ENCODE measurements at places on chromosomes 4 and X.

- no peaks in the 10 kb centered on the region for H3K4me1 ChIP-seq
- no peaks in the 10 kb centered on the region for H3K27me3 ChIP-seq
These were observed 181.2 kb downstream of the RAPGEF2 start for GRCh38 chr4:159284113-159284512.

- peak; percentile 71 for DNase-seq
- peaks cover 17% of the 10 kb centered on the region for H3K4me1 ChIP-seq
- H3K4me3 ChIP-seq: peak overlapping the region; percentile 51
- peaks cover 38% of the 10 kb centered on the region for H3K36me3 ChIP-seq
- no peaks in the 10 kb centered on the region for H3K27me3 ChIP-seq
These were observed 951 bp upstream of the ZNF518B start for GRCh38 chr4:10458177-10458576.

- H3K36me3 ChIP-seq: no peaks in the 10 kb centered on the region
- no peak overlapping the region for H3K27ac ChIP-seq
- H3K4me3 ChIP-seq: no peak overlapping the region
These were observed 161.8 kb upstream of the MAP3K15 start for GRCh38 chrX:19677121-19677520.

- peaks cover 72% of the 10 kb centered on the region for H3K27me3 ChIP-seq
- H3K4me3 ChIP-seq: no peak overlapping the region
- DNase-seq: peak; percentile 41
- H3K27ac ChIP-seq: no peak overlapping the region
- no peaks in the 10 kb centered on the region for H3K36me3 ChIP-seq
These were observed 36.7 kb upstream of the SORCS2 start for GRCh38 chr4:7155590-7156071.

- no peak for DNase-seq
- no peak overlapping the region for H3K4me3 ChIP-seq
- H3K27me3 ChIP-seq: no peaks in the 10 kb centered on the region
- no peaks in the 10 kb centered on the region for H3K4me1 ChIP-seq
These were observed 466.6 kb downstream of the INPP4B start for GRCh38 chr4:142379277-142380051.

GRCh38 chr4:2537011-2537830, 774 bp downstream of the FAM193A start:
- H3K4me1 ChIP-seq: peaks cover 25% of the 10 kb centered on the region
- H3K27me3 ChIP-seq: no peaks in the 10 kb centered on the region
- H3K36me3 ChIP-seq: peaks cover 11% of the 10 kb centered on the region
- H3K27ac ChIP-seq: peak overlapping the region; percentile 89
- H3K4me3 ChIP-seq: peak overlapping the region; percentile 99
- DNase-seq: peak; percentile 66

DNA sequence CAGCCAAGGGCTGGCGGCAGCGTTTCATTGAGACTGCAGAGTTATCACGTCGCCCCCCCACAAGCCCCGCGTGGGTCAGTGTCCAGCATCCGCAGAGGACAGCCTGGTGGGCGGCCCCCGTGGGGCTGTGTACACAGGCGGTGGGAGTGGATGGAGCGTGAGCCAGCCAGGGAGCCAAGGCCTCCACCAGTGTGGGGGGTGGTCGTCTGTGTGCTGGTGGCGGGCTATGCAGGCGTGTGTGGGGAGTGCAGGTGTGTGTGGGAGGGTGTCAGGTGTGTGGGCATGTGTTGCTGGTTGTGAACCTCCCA, 56.5 kb upstream of the NKX1-1 start:
- peaks cover 76% of the 10 kb centered on the region for H3K27me3 ChIP-seq
- H3K36me3 ChIP-seq: no peaks in the 10 kb centered on the region
- no peak for DNase-seq
- no peak overlapping the region for H3K27ac ChIP-seq
- H3K4me3 ChIP-seq: no peak overlapping the region

DNA sequence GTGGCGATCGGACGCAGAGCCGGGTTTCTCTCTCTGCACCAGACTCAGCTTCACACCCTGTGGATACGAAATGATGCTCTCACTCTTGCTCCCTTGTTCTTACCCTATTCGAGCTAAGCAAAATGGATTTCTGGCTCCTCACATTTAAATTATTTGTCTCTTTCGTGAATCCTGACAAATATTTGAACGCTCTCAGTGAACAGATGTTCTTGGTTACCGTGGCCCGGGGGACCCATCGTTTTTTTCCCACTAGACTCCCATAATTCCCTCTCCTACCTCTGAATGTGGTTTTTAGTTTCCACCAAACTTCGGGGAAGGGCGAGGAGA, 630 bp downstream of the SMARCA5 start:
- H3K36me3 ChIP-seq: peaks cover 30% of the 10 kb centered on the region
- no peaks in the 10 kb centered on the region for H3K4me1 ChIP-seq
- DNase-seq: no peak
- peak overlapping the region; percentile 81 for H3K4me3 ChIP-seq
- peak overlapping the region; percentile 87 for H3K27ac ChIP-seq

DNA sequence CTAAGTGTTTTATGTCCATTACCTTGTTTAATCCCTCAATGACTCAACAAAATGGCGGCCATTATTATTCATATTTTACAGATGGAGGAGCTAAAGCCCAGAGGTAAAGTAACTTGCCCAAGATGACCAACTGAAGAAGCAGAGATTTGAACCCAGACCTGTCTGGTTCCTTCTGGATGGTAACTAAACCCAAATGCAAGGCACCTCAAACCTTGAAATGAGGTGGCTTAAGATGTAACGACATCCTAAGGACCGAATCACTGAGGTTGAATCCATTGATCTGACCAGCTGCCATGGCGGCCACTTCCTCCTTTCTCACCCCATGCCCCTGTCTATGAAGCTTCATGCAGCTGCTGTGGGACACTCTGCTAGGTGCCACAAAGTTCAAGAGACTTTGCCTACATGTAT, 932 bp downstream of the TLR10 start:
- no peaks in the 10 kb centered on the region for H3K36me3 ChIP-seq
- H3K4me1 ChIP-seq: no peaks in the 10 kb centered on the region
- no peak for DNase-seq
- no peak overlapping the region for H3K4me3 ChIP-seq

DNA sequence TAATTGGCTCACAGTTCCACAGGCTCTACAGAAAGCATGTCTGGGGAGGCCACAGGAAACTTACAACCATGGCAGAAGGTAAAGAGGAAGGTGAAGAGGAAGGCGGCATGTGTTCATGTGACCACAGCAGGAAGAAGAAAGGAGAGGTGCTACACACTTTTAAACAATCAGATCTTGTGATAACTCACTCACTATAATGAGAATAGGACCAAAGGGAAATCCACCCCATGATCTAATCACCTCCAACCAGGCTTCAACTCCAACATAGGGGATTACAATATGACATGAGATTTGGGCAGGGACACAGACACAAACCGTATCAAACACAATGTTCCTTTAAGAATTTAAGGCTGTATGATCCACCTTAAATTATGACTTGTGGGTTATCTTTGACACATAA, 10.5 kb upstream of the PGM2 start:
- no peak for DNase-seq
- H3K4me3 ChIP-seq: no peak overlapping the region
- H3K36me3 ChIP-seq: no peaks in the 10 kb centered on the region
- H3K4me1 ChIP-seq: peaks cover 3% of the 10 kb centered on the region
- H3K27me3 ChIP-seq: peaks cover 2% of the 10 kb centered on the region

DNA sequence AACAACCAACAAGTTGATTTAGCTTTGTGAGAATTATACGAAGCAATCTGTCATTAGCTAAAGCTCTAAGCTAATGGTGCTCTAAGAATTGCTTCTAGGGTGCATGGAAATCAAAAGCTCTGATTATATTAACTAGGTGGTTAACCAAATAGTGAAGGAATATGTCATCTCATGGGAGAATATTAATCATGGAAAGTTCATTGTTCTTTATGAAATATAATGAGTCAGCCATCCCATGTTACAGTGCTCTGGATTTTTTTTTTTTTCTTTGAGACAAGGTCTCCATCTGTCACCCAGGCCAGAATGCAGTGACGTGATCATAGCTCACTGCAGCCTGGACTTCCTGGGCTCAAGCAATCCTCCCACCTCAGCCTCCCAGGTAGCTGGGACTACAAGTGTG, 10.5 kb downstream of the DCAF8L2 start:
- DNase-seq: no peak
- no peak overlapping the region for H3K27ac ChIP-seq
- no peaks in the 10 kb centered on the region for H3K36me3 ChIP-seq
- no peaks in the 10 kb centered on the region for H3K4me1 ChIP-seq
- H3K27me3 ChIP-seq: no peaks in the 10 kb centered on the region
- H3K4me3 ChIP-seq: no peak overlapping the region

GRCh38 chr4:147814376-147814775, 82.5 kb downstream of the ARHGAP10 start:
- H3K27ac ChIP-seq: no peak overlapping the region
- no peak for DNase-seq
- no peaks in the 10 kb centered on the region for H3K27me3 ChIP-seq
- H3K36me3 ChIP-seq: no peaks in the 10 kb centered on the region
- no peaks in the 10 kb centered on the region for H3K4me1 ChIP-seq

- H3K4me3 ChIP-seq: no peak overlapping the region
- H3K4me1 ChIP-seq: no peaks in the 10 kb centered on the region
- H3K36me3 ChIP-seq: no peaks in the 10 kb centered on the region
- no peak overlapping the region for H3K27ac ChIP-seq
- no peaks in the 10 kb centered on the region for H3K27me3 ChIP-seq
- DNase-seq: no peak
These were observed 42.0 kb upstream of the FBXW7 start for GRCh38 chr4:152577708-152578396.

GRCh38 chrX:107477406-107477805, 28.0 kb downstream of the FRMPD3 start:
- no peaks in the 10 kb centered on the region for H3K27me3 ChIP-seq
- DNase-seq: no peak
- no peaks in the 10 kb centered on the region for H3K4me1 ChIP-seq
- no peak overlapping the region for H3K27ac ChIP-seq
- H3K36me3 ChIP-seq: no peaks in the 10 kb centered on the region

DNA sequence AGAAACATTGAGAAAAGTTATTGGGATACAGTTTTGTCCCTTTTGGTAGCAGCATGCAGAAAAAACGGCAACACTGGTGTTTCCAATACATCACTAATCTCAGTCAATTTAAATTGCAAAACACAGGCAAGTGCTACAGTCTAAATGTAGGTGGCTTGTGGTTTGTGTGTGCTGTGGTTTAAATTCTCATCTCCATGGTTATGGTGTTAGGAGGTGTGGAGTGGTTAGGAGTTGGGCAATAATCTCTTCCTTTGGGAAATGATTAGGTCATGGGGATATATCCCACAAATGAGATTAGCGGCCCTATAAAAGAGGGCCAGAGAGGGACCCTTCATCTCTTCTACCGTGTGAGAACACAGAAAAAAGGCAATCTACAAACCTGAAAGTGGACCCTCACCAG, 1344.3 kb downstream of the ADGRL3 start:
- DNase-seq: no peak
- no peaks in the 10 kb centered on the region for H3K36me3 ChIP-seq
- no peaks in the 10 kb centered on the region for H3K4me1 ChIP-seq
- no peaks in the 10 kb centered on the region for H3K27me3 ChIP-seq
- H3K4me3 ChIP-seq: no peak overlapping the region

- no peak for DNase-seq
- H3K4me1 ChIP-seq: no peaks in the 10 kb centered on the region
- no peaks in the 10 kb centered on the region for H3K27me3 ChIP-seq
- no peak overlapping the region for H3K4me3 ChIP-seq
These were observed 66.3 kb upstream of the MAD2L1 start for GRCh38 chr4:120132935-120133334.

DNA sequence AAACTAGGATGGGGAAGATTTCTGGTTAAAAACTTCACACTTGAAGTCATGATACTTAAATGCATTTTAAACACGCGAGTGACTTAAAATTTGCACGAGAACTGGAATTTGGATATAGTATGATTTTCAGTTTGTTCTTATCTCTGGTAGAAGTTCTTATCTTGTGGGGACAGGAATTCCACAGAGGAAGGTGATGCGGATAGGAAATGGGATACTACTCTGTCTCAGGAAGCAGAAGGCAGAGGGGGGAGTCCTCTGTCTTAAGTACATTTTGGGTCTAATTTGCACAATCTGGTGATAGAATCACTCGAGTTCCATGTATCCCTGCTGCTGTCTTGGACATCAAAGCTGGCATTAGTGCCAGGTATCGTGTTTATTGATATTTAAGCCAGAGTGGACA, 53.3 kb downstream of the TLL1 start:
- no peak overlapping the region for H3K27ac ChIP-seq
- no peaks in the 10 kb centered on the region for H3K4me1 ChIP-seq
- H3K36me3 ChIP-seq: no peaks in the 10 kb centered on the region
- no peaks in the 10 kb centered on the region for H3K27me3 ChIP-seq

DNA sequence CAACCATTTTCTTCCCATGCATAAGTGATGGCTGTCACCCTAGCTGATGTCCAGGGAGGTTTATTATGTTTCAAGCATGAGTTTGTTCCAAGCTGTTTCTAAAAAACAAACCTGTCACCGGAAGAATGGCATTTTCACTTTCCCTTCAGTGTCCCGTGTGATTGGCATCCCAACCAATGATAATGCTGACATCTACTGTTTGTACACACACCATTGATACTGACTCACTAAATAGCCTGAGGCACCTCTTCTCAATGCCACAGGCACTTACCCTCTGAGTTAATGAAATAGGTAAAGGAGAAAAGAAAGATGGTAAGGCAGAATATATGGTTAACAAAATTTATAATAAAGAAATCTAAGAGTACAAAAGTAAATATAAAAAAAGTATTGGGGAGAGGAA, 23.1 kb upstream of the VCX2 start:
- no peaks in the 10 kb centered on the region for H3K36me3 ChIP-seq
- H3K4me3 ChIP-seq: no peak overlapping the region
- no peak overlapping the region for H3K27ac ChIP-seq
- H3K4me1 ChIP-seq: no peaks in the 10 kb centered on the region
- no peak for DNase-seq

- DNase-seq: no peak
- H3K27ac ChIP-seq: no peak overlapping the region
- H3K36me3 ChIP-seq: no peaks in the 10 kb centered on the region
- no peak overlapping the region for H3K4me3 ChIP-seq
- no peaks in the 10 kb centered on the region for H3K4me1 ChIP-seq
These were observed 16.1 kb upstream of the CRMP1 start for GRCh38 chr4:5908876-5909427.

DNA sequence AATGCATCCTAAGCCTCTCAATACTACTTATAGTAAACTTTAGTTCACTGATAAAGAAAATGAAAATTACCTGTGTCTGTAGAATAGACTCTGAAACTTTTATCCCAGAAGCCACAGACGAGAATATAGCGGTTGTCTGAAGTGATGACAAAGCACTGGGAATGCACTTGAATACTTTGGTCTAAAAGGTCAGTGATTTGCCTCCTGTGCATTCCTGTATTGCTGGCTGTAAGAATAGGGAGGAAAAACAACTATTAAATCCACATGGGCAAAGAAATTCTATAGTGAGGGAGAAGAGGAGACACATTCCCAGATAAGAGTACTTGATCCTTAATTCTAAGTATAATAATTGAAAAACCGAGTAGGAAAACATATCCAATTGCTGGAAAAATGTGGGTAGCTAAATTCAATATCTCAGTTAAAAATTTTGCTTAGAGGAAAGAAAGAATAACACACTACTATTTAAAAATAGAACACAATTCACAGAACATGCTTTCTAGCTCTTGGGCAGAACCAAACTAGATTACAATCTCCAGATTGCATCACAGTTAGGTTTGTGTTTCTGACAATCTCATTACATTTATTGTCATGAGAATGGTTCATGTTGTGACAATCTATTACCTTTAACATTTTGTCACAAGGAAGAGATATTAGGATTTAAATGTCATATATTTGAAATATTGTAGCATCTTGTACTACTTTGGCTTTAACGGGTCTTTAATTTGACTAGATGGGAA, 232.1 kb downstream of the DCLK2 start:
- DNase-seq: no peak
- H3K4me3 ChIP-seq: no peak overlapping the region
- H3K27me3 ChIP-seq: no peaks in the 10 kb centered on the region
- no peaks in the 10 kb centered on the region for H3K4me1 ChIP-seq
- peaks cover 5% of the 10 kb centered on the region for H3K36me3 ChIP-seq

GRCh38 chr4:176746846-176747245, 45.9 kb downstream of the VEGFC start:
- DNase-seq: no peak
- no peaks in the 10 kb centered on the region for H3K27me3 ChIP-seq
- no peak overlapping the region for H3K27ac ChIP-seq
- no peaks in the 10 kb centered on the region for H3K36me3 ChIP-seq
